ENCODE measurements at places on chromosomes 3 and 15.

GRCh38 chr15:63079947-63080626 is 37.5 kb downstream of the TPM1 start:
- no peak for DNase-seq

- DNase-seq, result no peak
Measured at GRCh38 chr3:133050891-133051290, 12.7 kb downstream of the TMEM108 start.

DNA sequence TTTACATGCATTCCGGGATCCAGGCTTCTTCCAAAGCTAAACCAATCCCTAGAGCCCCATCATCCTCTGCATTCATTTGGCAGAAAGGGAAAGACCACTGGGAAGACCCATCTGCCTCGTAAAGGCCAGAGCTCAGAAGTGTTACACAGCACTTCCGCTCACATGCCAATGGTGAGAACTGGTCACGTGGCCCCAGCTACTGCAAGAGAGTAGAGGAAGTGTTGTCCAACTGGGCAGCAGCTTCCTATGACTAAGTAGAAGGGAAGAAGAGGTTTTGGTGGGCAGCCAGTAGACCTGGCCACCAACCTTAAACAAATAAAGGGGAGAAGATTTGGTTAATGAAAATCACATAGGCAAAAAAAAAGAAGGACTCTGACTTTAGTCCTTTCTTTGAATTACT is 74.4 kb upstream of the PPP2R3A start:
- no peak for DNase-seq

DNA sequence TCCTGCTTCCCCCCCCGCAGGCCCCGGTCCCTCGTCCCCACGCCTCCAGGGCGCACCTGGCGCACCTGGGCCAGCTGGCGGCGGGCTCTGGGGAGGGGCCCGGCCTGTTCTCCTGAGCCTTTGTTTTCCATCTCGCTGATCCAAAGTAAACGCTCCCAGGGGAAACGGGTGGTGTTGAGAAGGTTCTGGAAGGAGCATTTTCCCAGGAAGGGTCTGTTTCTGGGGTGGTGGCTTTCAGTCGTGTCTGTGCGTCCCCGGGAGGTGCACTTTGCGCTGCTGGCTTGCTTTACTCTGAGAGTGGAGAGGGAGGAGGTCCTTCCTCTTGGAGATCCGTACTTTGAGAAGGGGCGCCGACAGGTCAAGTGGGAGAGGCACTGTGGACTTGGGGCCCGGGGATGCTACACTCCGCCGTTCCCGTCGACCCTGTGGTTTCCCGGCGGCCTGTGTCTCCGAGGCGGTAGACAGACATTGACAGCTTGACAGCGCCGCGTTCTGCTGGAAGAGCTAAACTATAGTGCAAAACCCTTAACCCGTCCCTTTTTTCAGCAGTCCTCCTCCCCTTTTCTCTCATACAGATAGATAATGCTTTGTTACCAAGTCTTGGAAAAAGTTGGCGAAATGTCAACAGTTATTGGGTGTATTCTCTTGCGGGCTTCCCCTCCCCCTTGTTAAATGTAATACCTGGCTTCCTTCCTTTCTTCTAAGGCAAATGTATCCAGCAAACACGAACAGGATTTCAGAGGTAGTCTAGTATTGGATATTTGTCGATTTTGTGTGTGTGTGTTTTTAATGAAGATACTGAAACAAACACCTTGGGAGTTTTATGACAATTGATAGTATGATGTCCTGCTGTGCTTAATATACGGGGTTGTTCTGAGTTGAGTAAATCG is 6.5 kb downstream of the TPM1 start:
- DNase-seq, result no peak

DNA sequence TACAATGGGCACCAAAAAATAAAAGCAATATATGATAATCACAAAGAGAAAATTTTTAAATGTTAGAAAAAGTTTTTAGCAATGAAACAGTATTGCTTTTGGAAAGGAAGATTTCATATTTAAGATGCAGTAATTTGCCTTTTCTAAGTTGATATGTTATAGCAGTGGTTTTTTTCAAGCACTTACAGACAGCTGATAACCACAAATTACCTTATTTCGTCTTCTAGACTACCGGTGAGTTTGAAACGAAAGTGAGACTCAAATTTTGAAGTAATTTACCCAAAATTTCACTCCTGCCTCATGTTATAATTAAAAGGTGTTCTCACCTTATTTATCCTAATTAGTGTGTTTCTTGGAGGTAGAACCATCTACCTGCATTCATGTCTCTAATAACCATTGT is 207.8 kb downstream of the MCTP2 start:
- DNase-seq, result no peak

DNA sequence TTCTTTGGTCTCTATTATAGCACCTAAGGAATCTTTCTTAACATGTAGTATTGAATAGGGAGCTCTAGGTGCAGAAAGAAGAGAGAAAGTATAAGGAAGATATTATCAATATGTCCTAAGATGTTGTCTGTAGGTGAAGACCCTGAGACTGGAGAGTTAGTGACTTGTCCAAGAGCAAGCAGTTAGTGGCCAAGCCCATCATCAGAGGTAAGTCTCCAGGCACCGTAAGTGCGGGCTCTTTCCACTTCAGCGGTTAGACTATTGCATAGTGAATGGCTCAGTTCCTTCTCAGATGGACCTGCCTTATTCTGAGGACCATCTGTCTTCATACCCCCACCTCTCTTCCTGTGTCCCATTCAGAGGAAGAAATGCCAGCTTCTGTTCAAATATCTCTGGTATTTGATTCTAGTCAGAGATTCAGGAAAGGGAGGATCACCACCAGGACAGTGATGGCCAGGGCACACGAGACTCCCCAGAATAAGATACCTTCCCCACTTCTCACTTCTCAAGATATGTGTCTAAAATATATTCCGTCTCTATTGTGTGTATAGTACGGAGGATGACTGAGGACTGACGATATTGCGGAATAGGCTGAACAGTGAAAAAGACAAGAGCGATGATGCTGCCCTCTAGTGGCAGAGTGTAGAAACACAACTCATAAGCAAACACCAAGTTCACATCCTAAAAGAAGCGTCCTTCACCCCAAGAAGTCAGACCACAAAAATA is 19.1 kb upstream of the ADGRG7 start:
- DNase-seq, result peak; percentile 17

DNA sequence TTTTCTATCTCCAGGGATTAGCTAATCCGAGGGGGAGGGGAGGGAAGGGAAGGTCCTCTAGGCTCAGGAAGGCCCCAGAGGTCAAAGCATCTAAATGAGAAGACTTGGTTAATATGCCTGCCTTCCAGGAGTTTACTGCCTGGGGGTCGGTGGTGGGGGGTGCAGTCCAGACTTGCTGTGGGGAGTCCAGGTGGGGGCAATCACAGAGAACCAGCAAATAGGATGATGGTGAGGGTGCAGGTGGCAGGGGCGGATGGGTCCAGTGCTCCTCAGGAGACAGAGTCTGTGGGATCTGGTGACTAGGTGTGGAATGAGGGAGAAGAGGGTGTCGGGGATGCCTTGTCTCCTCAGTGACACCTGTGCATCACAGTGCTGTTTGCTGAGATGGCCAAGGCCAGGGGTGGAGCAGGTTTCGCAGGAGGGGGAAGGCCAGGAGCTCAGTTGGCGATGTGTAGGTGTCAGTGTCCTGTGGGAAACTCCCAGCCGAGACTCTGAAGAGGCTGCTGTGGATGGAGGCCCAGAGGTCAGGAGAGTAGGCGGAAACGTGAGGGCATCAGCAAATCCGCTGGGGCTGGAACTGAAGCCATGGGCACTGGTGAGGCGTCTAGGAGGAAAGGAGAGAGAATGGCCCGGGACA is 8.1 kb downstream of the CFAP100 start:
- DNase-seq, result no peak

- DNase-seq, result no peak
Measured at GRCh38 chr3:194168994-194169393, 33.0 kb downstream of the HES1 start.

DNA sequence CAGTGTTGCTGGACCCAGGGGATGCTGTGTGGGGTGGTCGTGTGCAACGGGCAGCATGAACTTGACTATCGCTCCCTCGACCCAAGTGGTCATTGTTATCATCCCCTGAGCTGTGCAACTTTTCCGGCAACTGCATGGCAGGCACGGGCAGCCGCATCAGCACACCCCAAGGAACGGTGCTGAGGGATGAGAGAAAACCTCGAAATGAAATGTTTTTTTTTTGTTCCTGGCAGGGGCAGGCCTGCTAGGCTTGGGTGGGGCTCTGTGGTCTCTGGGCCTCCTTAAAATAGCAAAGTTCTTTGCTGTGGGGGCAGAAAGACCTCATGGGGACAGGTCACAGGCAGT is 51.4 kb downstream of the CORO2B start:
- DNase-seq, result no peak

GRCh38 chr15:50605462-50605861 is 59.0 kb upstream of the USP50 start:
- no peak for DNase-seq

- DNase-seq, result no peak
Measured at GRCh38 chr3:98504539-98504938, 7.1 kb downstream of the OR5K2 start.

GRCh38 chr3:74436184-74436583 is 178.3 kb downstream of the CNTN3 start:
- DNase-seq, result no peak

DNA sequence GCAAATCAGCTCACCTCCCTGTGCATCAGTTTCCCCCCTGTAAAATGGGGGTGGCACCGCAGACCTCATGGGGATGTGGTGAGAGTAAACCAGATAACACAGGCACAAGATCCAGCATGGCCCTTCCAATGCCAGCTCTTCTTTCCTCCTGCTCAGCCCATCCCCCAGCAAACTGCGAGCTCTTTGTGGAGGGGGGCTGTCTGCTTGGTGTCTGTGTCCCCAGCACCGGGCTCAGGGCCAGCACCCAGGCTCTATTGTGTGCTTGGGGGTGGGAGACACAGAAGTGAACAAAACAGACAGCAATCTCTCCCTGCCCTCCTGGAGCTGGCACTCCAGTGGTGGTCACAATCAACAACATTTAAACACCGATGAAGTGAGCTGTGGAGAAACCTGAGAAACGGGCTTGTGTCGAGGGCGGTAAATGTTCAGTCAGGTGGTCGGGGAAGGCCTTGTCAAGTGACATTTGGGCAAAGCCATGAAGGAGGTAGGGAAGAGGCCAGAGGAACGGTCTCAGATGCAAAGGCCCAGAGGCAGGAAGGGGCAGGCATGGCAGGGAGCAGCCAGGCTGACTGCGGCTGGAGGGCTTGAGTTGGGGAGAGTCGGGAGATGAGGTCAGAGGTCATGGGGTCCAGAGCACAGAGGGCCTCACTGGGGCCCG is 28.4 kb downstream of the GRIP2 start:
- no peak for DNase-seq

GRCh38 chr3:29949131-29949530 is 657.3 kb upstream of the TGFBR2 start:
- DNase-seq, result no peak

GRCh38 chr3:94115482-94115881 is 52.6 kb downstream of the NSUN3 start:
- DNase-seq, result no peak

DNA sequence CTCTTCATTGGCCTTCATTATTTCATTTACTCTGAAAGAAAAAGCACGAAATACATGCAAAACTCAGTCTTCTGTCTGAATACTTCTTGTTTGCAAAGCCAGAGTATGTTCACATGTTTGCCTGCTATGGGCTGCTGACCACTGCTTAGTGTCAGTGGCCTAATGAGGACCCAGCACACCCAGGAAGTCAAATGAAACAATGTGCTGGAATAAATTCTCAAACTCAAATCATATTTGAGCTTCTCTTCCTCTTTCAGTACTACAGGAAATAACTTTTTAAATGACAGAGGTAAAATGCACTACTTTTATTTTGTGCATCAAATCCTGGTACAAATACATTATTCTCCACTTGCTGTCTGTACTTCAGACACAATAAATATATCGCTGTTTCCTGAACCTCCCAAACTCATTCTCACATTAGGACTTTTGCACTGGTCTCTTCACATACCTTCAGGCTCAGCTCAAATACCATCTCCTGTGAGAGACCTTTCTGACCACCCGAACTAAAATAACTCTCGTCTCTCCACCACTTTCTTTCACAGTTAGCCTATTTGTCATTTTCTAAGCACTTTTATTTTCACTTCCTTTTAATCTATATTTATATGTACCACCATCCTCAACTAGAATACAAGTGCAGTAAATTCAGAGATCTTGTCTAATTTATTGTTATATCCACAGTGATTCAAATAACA is 176.8 kb downstream of the TUSC7 start:
- DNase-seq, result no peak

DNA sequence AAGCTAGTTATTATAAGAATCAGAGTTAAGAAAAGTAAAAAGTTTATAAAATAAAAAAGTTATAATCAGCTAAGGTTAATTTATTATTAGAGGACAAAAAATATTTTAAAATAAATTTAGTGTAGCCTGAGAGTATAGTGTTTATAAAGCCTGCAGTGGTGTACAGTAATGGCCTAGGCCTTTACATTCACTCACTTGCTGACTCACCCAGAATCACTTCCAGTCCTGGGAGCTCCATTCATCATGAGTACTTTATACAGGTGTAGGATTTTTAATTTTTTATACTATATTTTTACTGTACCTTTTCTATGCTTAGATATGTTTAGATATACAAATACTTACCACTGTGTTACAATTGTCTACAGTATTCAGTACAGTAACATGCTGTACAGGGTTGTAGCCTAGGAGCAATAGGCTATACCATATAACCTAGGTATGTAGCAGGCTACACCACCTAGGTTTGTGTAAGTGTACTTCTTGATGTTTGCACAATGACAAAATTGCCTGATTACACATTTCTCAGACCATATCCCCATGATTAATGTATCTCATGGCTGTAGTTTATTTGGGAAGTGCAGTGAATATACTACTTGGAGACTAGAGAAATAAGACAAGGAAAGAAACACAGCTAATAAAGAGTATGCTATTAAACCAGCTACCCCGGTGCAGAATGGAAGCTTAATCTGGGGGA is 101.9 kb upstream of the GALNT15 start:
- no peak for DNase-seq

- no peak for DNase-seq
Measured at GRCh38 chr3:63947594-63947993, 35.4 kb upstream of the SCAANT1 start.

GRCh38 chr15:25708391-25708790 is 154.7 kb downstream of the ATP10A start:
- no peak for DNase-seq

GRCh38 chr3:167867981-167868380 is 132.5 kb downstream of the SERPINI1 start:
- DNase-seq, result no peak

GRCh38 chr3:67215690-67216089 is 217.6 kb downstream of the KBTBD8 start:
- no peak for DNase-seq

- no peak for DNase-seq
Measured at GRCh38 chr3:53166781-53167291, 5.8 kb downstream of the PRKCD start.

- DNase-seq, result no peak
Measured at GRCh38 chr15:78914027-78914764, 30.6 kb downstream of the CTSH start.
